Prostate gland (tissue), 2 donors: ENCODE measurements at places on chromosomes 3 and 15. TPM values are rescaled to one million over a fixed set of nuclear protein-coding genes. Genes with fewer than 3 reads are reported as not detected.

DNA sequence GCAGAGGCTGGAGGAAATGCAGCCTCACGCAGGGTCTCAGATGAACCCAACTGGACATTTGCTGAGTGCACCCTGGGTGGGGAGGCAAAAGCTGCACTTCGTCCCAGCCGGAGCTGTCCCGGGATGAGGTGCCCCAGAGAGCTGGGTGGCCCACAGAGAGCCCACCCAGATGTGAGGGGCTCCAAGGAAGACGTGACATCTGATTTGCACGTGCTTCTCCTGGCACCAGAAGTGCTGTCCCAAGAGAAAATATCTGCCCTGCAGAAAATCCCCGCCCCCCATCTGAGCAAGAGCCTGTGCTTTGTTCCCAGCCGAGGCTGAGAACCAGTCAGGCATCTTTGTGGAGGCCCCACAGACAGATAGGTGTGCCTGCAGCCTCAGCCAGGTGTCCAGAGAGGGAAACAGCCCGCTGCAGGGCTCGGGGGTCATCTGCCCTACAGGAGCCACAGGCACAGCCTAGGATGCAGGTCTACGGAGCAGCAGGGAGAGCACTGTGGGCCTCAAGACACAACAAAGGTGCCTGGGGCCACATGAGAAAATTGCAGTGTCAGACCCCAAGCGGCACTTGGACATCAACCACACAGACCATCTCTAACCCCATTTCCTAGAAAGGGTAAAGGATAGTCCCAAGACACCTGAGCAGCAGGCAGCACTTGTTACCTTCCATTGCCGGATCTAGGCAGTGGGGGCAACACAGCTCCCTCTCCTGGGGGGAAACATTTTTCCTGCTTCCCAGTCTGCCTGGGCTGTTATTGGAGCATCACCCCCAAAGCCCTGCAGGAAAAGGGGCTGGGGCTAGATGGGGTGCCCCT is 5.8 kb downstream of the TMIE start:
- H3K27ac ChIP-seq = no peak overlapping the region
- H3K36me3 ChIP-seq = no peaks in the 10 kb centered on the region
- H3K4me1 ChIP-seq = no peaks in the 10 kb centered on the region
- peaks cover 2% of the 10 kb centered on the region for H3K27me3 ChIP-seq
- no peak overlapping the region for H3K4me3 ChIP-seq

DNA sequence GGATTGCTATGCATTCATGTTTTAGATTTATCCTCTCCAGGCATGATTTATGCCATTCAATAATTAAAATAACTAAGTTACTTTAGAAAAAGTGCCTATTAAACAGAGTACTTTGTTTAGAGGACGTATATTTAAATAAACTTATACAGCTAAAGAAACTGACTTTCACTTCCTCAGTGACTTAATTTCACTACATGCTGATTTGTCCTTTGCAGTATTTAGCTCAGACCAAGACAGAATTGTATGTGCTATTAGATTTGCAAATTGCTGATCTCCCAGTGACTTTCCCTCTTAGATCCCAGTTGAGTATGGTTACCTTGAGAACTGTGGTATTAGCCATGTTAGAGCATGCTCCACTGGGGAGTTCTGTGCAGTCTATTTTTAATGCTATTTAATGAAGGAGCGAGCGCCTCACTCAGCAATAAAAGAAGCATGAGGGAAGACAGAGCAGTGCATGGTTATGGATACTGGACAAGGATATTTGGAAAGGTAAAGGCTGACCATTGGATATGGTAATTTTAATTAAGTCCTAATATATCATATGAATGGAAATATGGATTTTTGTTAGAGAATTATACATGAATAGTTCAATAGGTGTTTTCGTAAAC is 2.7 kb downstream of the ARPP21 start:
- H3K27ac ChIP-seq = no peak overlapping the region
- no peak for DNase-seq

- no peaks in the 10 kb centered on the region for H3K36me3 ChIP-seq
- H3K4me3 ChIP-seq = no peak overlapping the region
- no peaks in the 10 kb centered on the region for H3K27me3 ChIP-seq
- no peak for DNase-seq
- no peak overlapping the region for H3K27ac ChIP-seq
- no peaks in the 10 kb centered on the region for H3K4me1 ChIP-seq
Observed at GRCh38 chr3:192986379-192986778, 68.7 kb upstream of the MB21D2 start.

DNA sequence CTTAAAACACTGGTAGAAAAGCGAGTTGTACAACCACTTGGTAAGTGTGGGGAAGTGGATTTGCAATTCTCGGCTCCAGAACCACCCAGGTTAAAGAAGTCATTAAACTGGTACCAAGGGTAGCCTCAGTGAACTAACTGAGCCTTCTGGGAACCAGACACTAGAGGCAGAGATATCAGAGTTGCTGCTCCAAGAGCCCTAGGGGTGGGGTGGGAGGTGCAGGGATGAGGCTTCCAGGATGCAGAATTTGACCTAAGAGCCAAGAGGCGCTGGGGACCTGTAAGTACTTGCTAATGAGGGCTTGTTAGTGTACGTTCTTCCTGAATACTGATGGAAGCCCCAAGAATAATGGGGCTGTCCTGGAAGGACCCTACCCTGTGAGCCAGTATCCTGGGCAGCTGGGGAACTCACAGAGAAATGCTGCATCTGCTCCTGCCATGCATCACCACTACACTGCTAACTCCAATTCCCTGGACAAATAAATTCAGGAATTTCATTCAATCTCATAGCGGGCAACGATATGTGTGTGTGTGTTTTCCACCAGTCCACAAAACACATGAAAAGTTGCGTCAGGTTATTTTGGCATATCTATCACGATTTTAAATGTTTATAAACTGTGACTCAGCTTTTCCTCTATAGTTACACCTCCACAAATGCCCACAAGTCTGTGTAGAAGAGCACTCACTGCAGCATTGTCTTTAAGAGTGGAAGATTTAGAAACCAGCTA is 23.8 kb downstream of the STIMATE start:
- no peaks in the 10 kb centered on the region for H3K36me3 ChIP-seq
- no peak for DNase-seq
- no peak overlapping the region for H3K4me3 ChIP-seq

GRCh38 chr3:377158-377561 is 180.6 kb downstream of the CHL1 start:
- no peak overlapping the region for H3K4me3 ChIP-seq
- no peaks in the 10 kb centered on the region for H3K4me1 ChIP-seq
- H3K27me3 ChIP-seq = no peaks in the 10 kb centered on the region
- H3K36me3 ChIP-seq = no peaks in the 10 kb centered on the region
- no peak overlapping the region for H3K27ac ChIP-seq

DNA sequence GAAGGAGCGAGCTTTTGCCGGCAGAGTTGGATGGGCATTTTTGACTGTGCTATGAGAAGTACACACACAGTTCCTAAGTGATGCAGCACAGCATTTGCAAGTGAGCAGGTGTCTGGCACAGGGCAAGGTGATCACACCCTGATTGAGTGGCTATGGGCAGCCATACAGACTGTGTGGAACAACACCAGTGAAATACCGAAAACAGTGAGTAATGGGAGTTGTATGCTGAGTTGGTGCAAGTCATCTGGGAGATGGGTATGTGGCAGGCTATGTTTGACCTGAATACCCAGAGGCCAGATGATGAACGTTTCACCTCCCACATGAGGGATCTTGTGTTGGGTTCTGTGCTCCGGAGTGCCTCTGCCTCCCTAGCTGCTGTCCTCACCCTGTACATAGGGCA is 53.5 kb upstream of the TIPARP start:
- no peaks in the 10 kb centered on the region for H3K4me1 ChIP-seq

The IL16 gene
- 2.7 TPM for total RNA-seq
